ENCODE measurements at places on chromosomes 6 and 20.
A peak's percentile ranks its signal among the peaks of the same experiment; 100 is the strongest.

- DNase-seq: no peak
Observed at GRCh38 chr6:104281370-104281769, 578.3 kb downstream of the HACE1 start.

GRCh38 chr6:37942606-37943376 is 123.3 kb downstream of the ZFAND3 start:
- no peak for DNase-seq

- DNase-seq: peak; percentile 22
Observed at GRCh38 chr6:43817192-43817591, 47.2 kb downstream of the VEGFA start.

DNA sequence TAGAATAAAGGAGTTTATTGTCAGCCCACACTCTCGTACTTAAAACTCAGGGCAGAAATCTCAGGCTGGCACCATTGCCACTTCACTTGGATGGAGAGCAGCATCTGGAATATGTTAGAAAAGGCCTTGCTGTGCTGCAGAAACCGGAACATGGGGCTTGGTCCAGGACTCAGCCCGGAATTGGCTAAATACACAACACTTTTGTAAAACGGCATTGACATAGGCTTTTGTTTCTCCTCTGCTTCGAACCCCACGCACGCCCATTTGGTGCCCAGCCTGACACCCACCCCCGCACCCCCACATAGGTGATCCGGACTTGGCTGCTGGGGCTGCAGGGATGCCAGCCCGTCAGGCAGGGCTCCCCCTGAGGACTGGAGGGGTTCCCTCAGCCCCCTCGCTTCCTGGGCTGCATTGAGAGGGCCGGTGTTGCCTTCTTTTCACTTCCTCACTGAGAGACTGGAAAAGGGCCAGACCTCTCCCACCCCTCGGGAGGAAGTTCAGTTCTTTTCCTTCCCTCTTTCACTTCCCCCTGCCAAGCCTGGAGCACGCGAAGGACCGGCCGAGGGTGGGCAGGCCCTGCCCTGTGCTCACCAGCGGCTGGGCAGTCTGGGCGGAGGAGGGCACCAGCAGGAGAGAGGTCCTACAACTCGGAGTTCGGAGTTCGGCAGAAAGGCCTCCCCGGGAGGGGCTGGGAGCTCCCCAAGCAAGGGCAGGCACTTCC is 17.9 kb upstream of the CST3 start:
- no peak for DNase-seq

- DNase-seq: no peak
Observed at GRCh38 chr20:50034567-50035180, 51.9 kb downstream of the SNAI1 start.
